ENCODE measurements at places on chromosomes 6 and 20.

DNA sequence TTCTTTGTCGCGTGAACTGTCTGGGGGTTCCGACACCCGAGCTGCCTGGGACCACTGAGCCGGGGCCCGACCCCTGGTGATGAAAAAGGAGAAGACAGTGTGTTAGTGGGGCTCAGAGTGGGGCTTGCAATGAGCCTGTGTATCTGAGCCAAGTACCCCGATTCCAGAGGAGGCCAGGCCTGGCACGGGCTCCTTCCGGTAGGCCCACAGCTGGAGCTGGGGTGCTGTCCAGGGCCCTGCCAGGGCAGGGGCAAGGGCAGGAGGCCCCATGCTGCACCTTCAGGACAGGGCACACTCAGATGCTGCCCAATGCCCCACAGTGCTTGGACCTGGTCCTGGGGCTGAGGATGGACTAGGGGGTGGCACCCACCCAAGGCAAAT, 89.4 kb downstream of the TAF4 start:
- no peak for DNase-seq

DNA sequence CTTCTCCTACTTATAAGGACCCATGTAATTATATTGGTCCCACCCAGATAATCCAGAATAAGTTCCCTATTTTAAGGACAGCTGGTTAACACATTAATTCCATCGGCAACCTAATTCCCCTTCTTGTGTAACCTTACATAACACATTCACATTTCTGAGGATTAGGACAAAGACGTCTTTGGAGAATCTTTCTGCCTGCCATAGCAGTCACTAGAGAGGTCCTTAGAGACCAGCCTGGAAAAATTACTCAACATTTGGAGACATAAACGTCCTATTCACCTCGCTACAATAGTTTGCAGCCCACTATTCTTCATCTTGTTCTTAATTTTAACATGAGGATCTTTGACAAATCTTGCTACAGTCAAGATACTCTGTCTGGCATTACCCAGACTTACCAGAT, 100.1 kb downstream of the MAFB start:
- DNase-seq: no peak

- no peak for DNase-seq
These were observed 25.0 kb downstream of the CRYBG1 start for GRCh38 chr6:106385530-106385929.

DNA sequence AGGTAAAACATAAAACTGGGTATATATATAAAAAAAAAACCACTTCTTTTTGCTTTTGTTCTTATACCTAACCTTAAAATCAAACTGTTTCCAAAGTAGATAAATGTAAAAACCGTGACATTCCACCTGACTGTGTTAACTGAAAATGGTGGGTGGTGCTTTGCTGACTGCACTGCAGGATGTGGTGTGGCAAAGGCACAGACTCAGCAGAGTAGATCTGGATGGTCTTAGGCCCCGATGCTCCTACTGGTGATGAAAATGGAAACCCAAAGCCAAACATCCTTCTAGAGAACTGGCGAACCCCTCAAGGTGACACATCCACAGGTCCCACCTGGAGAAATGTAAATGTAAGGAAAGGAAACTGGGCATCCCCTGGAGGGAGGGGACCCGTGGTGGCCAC, 8.9 kb downstream of the TGIF2 start:
- DNase-seq: no peak

DNA sequence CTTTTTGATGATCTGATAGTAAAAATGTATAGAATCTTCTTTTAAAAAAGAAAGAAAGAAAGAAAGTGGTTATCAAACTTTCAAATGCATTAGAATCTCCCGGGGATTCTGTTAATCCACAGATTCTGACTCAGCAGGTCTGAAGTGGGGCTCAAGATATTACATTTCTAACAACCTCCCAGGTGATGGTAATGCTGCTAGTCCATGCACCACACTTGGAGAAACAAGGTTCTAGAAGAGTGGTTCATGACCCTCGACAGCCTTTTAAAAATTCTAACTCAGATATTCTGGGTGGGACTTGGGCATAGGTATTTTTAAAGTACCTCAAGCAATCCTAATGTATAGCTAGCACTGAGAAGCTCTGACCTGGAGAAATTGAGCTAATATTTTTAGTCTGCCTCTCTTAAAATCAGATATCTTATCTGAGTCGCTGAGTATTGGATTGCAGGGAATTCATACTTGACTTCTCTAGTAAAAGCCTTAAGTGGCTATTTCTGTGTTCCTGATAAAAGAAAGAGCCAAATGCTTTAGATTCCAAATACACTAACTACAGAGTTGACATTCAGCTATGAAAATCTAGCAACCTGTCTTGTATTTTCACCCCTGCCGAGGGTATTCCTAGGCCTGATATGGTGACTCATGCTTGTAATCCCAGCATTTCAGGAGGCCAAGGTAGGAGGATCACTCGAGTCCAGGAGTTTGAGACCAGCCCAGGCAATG, 252.4 kb downstream of the PHACTR1 start:
- DNase-seq: no peak

DNA sequence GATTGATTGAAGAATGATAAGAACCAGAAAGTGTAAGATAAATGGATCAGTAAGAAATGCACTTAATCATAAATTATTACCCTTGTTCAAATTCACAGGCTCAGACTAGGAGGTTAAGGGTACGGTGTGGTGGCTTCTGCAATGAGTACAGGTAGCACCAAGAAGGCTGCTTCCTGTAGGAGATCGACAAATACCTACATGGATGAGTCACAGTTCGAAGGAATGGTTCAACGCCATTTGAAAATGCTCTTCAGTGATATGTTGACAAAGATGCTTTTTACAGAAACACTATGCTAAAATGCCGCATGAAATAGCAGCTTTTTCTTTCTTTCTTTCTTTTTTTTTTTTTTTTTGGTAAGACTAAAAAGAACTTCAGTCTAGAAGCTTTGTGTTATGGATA, 116.2 kb downstream of the DTNBP1 start:
- no peak for DNase-seq

DNA sequence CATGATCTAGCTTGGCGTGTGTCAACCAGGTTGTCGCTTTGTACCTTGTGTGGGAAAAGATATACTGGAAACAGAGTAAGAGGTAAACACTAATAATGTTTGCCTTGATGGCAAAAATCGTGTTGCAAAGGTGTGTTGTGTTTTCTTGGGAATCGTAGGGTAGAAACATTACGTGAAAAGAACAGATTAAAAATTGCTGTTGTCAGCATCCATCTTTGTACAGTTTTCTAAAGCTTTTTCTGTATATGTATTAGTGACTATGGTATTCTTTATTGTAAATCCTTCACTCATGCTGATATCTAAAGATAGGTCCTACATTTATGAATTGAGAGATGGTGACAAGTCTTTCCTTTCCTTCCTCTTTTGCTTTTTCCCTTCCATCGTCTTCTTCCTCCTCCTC, 116.9 kb downstream of the RPS12 start:
- DNase-seq: no peak

GRCh38 chr6:149212892-149213801, 104.4 kb upstream of the TAB2 start:
- DNase-seq: no peak

GRCh38 chr20:36886859-36887751, 11.2 kb downstream of the TLDC2 start:
- DNase-seq: peak; percentile 85

DNA sequence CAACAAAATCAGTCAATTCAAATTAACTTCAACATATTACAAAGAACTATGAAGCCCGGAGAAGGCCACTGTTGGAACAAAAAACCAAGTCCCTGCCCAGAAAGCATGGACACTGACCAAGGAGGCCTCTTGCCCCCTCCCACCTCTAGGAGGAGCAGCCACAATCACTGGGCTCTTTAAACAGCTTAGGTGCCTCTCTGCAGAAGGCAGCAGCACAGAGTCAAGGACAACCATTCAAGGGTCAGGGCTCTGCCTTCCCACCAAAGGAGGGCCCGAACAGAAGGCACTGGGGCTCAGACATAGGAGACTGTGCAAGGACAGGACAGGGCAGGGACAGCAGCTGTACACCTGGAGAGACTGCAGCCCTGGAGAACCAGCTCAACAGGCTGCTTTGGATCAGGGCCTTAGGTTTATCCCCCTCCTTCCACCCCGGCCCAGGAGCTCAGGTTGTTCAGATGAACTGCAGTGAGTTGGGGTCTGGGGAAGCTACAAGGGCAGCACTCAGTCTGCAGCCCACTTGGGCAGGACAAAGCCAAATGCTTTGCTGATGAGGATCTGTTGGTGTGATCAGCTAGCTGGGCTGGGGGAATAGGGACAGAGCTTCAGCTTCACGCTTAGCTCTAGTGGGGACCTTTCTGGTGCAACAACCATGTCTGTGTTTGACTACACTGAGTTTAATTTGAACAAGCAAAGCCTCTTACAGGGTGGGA, 17.8 kb downstream of the TOMM34 start:
- no peak for DNase-seq

DNA sequence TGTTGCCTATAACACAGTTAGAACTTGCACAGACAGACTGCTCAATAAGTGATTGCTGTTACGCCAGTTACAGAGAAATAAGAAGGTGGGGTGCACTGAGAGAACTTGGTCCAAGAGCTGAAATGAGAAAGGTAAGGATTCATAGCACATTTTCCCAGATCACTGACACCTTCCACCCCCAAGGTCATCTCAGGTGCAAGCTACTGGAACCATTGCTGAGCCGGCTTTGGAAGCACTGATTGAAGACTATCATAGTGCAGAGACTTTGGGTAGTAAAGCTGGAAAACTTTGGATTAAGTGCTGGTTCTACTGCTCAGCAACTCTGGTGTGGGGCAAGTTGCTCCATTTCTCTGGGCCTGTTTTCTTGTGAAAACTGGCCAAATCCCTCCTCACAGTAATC, 38.1 kb downstream of the STK35 start:
- DNase-seq: no peak

DNA sequence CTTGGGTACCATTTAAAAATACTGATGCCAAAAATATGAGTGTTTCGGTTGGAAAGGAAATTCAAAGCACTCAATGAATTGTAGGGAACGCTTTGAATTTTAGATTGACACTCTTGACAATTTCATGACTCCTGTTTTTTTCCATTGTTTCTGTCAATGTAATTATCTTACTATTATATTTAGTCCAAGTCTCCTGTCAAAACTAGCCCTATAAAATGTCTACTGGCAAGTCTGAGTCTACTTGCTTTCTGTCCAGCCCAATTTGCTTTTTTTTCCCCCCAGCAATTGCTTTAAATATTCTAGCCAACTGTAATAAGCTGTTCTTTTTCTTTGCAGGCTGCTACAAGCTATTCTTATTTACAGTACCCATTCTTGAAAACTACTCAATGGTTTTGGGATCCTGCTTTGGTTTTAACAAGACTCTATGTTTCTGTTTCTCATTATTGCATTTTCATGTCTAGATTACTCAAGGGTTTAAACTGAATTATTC, 1103.9 kb upstream of the GJE1 start:
- no peak for DNase-seq

DNA sequence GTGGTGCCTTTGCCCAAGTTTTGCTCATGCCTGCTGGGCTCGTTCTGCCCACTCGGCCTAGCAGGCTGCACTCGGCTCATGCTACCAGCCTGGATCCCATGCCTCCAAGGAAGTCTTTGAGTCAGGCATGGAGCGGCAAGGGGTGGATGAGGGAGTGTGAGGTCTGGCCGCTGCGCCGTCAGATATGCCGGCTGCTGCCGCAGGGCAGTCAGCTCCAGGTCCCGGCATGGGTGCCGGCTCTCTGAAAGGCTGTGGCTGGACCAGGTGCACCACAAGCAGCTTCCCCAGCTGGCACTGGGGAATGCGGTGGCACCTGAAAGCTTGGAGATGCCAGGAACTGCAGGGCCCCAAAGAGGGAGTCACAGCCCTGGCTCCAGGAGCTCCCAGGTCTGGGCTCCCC, 75.5 kb downstream of the GPR63 start:
- no peak for DNase-seq

DNA sequence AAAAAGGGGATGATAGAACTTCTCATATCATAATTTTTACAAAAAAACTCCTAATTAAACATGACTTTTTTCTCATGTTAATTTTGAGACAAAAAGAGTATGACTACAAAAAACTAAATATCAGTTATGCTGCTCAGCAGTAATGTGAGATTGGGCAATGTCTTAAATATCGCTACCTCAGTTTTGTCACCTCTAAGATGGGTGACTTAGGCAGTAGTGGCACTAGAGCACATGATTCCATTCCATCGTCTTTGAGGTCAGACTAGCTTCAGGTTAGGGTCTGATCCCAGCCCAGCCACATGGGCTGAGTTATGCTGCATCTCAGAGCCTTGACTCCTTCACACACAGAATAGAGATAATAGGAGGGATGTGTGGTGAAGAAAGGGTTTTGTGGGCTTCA, 11.0 kb downstream of the DCBLD1 start:
- DNase-seq: no peak

GRCh38 chr6:31534521-31535040, 5.8 kb downstream of the MCCD1 start:
- no peak for DNase-seq

GRCh38 chr6:154258064-154258757, 98.4 kb downstream of the IPCEF1 start:
- no peak for DNase-seq

DNA sequence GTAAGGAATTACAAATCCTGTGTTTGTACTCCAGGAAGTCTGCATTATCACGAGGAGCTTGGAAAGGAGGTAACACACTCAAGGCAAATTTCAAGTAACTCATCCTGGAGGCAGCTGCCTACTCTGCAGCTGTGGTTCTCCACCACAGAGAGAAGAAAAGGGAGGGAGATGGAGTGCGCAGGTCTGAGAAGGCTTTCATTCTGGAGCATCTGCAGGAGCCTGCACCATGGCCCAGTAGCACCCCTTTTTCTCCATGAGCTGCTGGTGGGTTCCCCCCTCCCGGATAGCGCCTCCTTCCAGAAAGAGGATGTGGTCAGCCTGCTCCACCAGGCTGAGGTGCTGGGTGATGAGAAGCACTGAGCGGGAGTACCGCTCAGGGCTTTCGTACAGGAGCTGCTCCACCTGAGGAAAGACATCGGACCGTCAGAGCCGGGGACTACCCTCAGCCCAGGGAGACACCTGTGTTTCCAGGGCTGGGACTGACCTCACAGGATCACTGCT, 1.6 kb upstream of the PSMB8 start:
- no peak for DNase-seq

- DNase-seq: no peak
These were observed 56.0 kb upstream of the SUPT3H start for GRCh38 chr6:45433533-45434380.

DNA sequence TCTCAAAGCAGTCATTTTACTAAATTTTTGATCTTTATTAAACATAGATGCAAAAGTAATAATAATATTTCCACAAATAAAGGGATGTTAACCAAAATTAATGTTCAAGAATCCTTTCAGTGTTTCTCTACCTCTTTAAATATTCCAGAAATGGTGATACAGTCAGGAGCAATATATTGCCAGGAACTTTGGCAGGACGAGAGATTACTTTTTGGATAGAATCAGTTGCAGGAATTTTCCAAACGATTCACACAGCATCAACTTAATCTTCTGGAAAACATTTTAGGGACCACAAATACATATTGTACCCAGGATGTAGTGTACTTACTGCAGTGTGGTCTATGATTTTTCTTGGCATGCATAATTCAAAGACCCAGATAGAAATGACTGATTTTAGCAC, 125.7 kb downstream of the LAMA2 start:
- no peak for DNase-seq

- DNase-seq: no peak
These were observed 6.0 kb downstream of the COL12A1 start for GRCh38 chr6:75199889-75200288.

All from NCI-H187 (cell line).